ENCODE measurements at places on chromosomes 4 and X.

DNA sequence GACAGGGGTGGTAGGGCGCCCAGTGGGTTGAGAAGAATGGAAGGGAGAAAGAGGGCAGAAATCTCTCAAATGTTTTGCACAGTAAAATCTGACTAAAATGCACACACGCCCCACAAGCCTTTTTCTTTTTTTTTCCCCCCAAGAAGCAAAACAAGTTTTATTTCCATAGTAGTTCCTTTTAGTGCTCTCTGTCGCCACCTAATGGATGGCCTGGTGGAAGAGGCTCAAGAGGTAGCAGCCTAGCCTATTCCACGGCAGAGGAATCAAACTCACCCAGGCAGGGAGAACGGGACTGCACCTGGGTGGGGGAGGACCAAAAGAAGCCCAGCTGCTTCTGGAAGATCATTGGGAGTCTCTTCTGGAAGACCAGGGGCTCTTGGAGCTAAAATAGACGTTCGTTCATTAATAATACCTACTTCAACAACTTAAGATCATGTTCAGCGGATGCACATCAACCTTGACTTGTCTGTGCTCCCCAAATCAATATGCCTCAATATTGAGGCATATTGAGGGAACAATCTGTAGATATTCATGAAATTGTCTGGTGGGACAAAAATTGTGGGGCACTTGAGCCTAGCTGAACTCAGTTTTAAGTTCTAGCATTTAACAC lies 31.6 kb upstream of the IRAK1 start:
- peak; percentile 43 for DNase-seq

DNA sequence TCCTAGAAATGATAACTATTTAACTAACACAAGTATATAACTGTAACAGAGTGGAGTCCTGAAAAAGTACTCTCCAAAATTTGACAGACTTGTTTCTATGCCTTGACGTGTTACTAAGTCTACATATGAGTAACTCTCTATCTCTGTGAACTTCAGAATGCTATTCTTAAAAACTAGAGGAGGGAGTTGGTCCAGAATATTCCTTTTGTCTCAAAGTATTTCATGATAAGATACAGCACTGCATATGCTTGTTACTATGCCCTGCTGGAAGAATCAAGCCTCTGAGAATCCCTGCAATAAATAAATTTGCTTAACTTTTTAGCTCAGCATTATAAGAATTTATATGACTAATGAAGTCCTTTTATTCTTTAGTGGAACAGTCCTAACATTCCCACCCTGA lies 50.9 kb upstream of the ATXN3L start:
- DNase-seq = no peak

DNA sequence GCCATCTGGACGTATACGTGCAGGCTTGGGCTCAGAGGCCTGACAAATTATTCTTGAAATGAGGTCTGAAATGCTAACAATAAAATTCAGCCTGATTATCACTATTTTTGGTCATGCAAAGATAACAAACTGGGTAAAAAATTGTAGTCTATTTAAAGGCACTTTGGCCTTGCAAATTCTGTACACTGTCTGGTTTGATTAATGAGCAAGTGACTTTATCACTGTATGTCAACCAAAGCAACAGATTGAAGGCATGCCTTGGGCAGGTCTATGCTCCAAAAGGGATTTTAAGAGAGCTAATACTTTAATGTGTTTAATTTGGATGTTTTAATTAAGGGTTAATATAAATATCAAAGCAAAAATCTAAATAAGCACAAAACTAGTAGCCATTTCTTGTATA lies 1034.9 kb upstream of the GRID2 start:
- no peak for DNase-seq

DNA sequence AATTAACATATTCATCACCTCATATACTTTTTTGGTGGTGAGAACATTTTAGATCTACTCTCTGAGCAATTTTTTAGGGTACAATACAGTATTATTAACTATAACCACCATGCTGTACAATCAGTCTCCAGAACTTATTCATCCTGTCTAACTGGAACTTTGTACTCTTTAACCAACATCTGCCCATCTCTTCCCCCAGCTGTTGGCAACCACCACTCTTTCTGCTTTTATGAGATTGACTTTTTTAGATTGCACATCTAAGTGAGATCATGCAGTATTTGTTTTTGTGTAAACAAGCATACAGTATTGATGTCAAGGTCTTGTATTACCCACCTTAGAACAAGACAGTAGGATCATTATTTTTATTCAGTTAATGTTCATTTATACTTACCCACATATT lies 516.8 kb downstream of the RPA4 start:
- DNase-seq = no peak

DNA sequence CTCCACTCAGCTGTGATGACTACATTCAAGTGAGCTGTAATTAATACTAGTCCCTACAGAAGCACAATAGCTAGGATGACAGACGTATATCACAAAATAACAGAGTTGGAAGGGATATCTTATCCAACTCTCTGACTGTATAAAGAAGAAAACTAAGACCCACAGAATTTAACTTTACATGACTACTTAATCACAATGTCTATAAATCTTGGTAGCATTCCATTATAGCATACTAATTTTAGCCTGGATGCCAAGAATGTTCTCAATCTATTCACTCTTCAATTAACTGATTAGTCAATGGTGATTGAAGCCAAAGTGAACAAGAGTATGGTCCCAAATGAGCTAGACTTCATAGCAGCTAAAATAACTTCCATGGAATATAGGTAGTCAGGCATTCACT lies 31.2 kb downstream of the RPS6KA6 start:
- no peak for DNase-seq

- DNase-seq = peak; percentile 45
Measured at GRCh38 chr4:24912252-24913118, at the start of gene CCDC149. Gene CCDC149 (minus strand): TSS chr4:24913042. CDS start chr4:24912864, 178 bp downstream.

DNA sequence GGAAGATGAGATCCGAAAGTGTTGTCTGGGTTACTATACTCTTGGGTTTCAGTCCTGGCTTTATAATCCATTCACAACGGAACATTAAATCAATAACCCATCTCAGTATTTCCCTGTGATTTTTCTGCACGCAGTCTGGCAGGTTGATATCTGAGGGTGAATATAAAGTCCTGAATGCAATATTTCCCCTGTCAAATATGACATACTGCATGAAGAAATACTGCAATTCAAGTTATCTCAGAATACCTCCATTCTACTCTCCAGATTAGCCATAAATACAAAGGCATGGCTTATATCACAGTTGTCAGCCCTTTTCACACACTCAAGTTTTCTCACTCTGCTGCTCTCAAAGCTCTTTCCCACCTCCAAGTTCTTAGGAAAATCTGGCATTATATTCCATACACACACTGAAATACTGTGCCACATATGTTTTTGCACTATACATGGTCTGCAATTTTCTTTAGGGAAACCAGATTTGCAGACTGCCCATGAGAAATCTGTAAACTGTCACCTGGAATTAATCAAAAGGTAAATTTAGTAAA lies 64.7 kb downstream of the WDFY3 start:
- DNase-seq = no peak

DNA sequence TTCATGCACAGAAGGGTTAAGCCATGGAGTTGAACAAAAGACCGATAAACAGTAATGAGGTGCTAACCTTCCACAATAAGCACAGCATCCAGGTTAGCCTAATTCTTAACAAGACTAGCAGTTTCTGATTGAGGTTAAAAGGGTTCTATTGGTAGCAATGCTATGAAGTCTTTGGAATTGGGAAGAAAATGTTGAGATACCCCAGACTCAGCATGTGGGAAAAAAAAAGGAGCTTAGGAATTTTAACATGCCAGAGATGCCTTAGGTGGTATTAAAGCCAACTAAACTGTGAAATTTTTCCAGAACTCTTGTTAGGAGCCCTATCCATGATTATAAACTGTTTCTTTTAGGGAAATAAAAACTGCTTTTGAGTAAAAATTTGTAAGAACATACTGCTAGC lies 391.7 kb downstream of the GABRG1 start:
- no peak for DNase-seq

DNA sequence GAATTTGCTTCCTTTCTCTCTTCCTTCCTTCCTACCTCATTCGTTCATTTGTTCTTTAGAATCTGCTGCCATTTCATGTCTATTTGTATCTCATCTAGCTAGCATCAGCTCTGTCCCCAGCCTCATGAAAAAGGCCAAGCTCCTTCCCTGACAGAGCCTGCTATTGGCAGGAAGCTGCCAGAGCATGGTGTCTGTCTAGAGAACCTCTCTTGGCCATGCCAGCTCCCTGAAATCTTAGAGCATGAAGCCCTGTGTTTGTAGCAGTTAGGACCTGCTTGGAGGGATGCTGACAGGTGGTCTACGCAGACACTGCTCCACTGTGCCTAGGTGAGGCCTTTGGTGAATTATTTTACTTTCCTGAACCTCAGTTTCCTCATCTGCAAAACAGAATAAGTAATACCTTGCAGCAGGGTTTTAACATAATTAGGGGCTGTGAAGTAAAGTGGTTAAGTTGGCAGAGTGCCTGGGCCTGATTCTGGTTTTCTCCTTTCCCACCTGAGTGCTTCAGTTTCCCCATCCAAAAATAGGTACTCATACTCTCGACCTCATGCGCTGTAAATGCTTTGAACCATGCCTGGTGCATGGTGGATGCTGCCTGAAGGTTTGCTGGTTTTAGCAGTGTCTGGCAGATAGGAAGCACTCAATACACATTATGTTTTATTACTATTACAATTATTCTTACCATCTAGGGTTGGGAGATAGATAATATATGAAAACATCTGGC lies 4.7 kb downstream of the PTTG2 start:
- no peak for DNase-seq

- DNase-seq = no peak
Measured at GRCh38 chr4:139763672-139764071, 98.1 kb downstream of the MGST2 start.

DNA sequence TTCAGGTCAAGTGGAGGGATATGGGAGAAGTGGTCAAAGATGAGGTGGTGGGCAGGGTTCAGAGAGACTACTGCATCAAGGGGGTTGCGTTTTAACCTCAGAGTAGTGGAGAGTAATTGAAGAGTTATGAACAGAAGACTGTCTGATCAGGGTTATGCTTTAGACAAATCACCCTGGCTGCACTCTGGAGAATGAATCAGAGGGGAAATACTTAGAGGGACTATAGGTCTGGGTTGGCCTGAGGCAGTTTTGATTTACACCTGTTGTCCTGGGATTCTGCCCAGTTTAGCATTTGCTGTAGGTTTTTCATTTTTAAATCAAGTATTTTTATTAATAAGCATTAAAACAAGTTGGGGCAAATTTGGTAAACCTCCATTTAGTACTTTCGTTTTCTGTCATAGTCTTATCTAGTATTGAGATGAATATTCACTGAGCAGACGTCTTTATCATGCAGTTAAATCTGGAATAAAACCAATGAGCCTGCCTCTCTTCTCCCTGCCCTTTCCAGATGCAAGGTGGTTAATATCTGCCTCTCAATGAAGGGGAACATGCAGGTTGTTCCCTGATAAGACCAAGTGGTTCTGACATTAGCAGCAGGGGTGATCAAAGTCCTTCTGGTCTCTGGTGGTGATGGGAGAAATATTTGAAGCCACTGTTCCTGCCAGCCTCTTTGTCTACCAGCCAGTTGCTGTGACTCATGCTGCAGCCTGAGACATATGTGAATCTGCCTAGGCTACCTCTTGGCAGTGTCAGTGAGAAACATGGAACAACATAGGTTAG lies 116.0 kb upstream of the RPS6KA3 start:
- DNase-seq = no peak

GRCh38 chr4:43452948-43453347 lies 560.4 kb downstream of the GRXCR1 start:
- no peak for DNase-seq

- no peak for DNase-seq
Measured at GRCh38 chr4:92305878-92306520, 2.2 kb downstream of the GRID2 start.

GRCh38 chrX:131317326-131317725 lies 28.2 kb upstream of the IGSF1 start:
- no peak for DNase-seq

DNA sequence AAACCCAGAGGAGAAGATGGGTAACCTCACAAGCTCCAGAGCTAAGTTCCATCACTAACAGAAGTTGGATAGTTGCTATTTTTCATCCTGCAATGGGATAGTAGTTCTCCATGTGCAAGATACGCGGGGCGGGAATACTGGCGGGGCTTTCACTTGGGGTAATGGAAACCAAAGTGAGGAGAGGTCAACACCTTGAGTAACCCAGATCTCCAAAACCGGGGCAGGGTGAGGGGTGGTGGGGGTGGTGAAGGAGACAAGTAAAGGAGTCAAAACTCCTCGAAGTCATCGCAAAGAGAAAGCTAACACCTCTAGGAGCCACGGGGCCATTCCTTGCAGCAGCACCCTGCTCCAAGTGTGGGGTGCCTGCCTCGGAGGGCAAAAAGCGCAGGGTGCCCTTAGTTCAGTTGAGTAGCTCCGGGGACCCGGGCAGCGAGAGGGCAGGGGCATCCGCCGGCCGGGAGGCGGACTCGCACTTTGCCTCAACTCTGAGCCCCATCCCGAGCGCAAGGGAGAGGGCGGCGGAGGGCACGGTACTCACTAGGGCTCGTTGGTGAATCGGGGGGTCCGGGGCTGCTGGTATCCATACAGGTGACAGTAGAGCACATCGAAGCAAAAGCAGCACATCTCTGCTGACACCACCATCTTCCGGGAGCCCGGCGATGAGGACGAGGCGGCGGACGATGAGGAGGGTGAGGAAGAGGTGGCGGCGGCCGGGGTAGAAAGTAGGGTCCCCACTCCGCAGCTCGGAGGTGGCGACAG lies 645 bp downstream of the AMMECR1 start:
- DNase-seq = no peak

GRCh38 chrX:20300822-20301221 lies 34.1 kb upstream of the RPS6KA3 start:
- DNase-seq = peak; percentile 8

- no peak for DNase-seq
Measured at GRCh38 chr4:41505161-41505661, 32.7 kb upstream of the LIMCH1 start.

DNA sequence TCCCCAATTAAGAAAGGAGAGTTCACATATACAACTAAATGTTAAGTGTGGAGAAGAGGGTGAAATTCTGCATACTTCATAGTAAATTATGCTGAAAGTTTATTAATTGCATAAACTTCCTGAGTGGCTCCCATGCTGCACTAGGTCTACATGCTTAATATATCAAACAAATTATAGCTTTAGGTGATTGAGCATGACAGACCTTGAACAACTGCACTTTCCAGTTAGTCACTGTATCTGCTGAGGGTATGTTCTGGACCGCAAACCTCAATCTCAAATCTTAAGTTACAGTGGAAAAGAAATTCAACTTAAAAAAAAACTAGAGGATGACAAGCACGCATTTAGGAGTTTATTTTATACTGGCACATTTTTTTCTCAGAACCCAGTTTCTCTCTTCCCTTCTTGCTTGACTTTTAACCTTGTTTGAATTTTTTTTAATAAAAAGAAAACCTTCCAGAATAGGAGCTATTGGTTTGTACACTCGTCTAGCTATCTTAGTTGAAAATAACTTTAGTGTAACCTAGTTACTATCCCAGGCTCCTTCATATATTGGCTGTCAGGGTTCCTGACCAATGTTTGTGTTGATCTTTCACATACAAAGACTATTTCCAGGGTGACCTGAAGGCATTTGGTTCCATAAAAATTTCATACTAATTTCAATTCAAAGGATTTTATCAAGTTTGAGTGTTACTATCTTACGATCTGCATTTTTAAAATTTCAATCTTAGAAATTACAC lies 10.2 kb upstream of the FAM120C start:
- DNase-seq = no peak

- no peak for DNase-seq
Measured at GRCh38 chrX:107454302-107454701, 4.8 kb downstream of the FRMPD3 start.

Data from renal cortex interstitium (tissue), 15 donors.